Sigmoid colon (tissue), 7 donors: ENCODE measurements at places on chromosomes 3 and 15.
A peak's percentile ranks its signal among the peaks of the same experiment; 100 is the strongest.

GRCh38 chr15:100211855-100212850, 129.6 kb downstream of the ADAMTS17 start:
- no peaks in the 10 kb centered on the region for H3K27me3 ChIP-seq
- DNase-seq, result no peak
- no peak overlapping the region for H3K4me3 ChIP-seq
- H3K4me1 ChIP-seq, result peaks cover 24% of the 10 kb centered on the region
- H3K36me3 ChIP-seq, result no peaks in the 10 kb centered on the region
- no peak overlapping the region for H3K27ac ChIP-seq

GRCh38 chr15:44468709-44469385, 41.4 kb downstream of the CTDSPL2 start:
- H3K4me1 ChIP-seq, result no peaks in the 10 kb centered on the region
- no peaks in the 10 kb centered on the region for H3K27me3 ChIP-seq

DNA sequence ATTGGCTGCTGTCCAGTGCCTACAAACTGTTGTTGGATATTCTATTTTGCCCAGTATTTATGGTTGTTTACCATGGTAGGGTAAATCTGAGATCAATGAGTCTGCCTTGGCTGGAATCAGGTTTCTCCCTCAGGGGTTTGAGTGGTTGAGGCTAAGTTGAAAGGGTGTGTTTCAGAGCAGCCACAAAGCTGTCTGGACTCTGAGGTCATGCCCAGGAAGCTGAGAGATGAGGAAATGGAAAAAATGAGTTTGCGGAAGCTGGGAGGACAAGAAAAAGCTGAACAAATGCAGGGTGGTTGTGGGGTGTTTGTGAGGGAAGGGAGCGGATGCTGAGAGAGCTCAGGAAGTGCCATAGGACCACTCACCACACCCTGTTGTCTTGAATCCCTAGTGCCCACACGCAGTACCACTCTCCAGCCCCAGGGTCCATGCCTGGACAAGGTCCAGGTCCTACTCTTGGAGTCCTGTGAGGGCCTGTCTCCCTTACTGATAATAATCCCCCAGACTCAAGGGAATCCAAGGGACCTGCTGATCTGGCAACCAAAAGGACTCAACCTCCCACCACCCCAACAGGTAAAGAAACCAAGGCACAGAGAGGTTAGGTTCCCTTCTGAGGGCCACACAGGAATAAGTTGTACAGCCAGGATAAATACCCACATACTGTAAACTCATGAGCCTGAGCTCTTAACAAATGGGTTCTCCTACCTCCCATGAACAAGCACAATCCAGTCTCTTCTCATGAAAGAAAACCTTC, 81.6 kb downstream of the PPCDC start:
- no peak overlapping the region for H3K4me3 ChIP-seq
- H3K36me3 ChIP-seq, result no peaks in the 10 kb centered on the region
- no peak overlapping the region for H3K27ac ChIP-seq

DNA sequence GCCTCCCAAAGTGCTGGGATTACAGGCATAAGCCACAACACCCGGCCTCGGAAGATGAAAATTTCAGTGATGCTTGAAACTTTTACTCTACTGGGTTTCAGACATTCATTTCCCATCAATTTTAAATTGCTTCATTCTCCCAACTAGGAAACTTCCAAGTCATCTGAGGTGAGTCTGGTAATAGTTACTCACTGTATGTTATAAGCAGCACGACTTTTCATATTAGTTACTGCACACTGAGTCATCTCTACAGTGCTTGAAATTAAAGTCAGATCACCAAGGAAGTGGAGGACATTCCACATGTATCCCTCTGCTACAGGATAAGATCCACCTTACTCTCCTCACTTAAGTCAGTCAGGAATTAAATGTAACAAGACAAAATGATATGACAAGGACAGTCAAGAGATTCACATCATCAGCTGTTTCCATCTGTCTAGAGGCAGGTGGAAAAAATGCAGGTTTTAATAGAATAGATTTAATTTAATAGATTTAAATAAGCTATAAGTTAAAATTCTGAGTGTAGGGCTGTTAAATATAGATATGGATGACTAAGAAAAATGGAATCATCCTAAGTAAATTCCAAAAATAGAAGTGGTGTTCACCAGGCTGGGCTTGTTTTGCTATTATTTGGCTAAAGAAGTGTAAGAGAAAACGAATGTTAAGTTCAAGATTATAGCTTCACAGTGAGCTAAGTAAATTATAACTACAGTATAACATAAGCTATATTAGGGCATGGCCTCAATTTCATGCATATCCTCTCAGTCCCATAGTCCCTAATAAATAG, 104.4 kb downstream of the TMCO5A start:
- no peak overlapping the region for H3K27ac ChIP-seq
- no peaks in the 10 kb centered on the region for H3K4me1 ChIP-seq
- no peaks in the 10 kb centered on the region for H3K27me3 ChIP-seq
- DNase-seq, result no peak
- H3K4me3 ChIP-seq, result no peak overlapping the region
- no peaks in the 10 kb centered on the region for H3K36me3 ChIP-seq

GRCh38 chr15:59153466-59153865, 48.5 kb downstream of the CCNB2 start:
- no peak overlapping the region for H3K4me3 ChIP-seq
- no peak for DNase-seq
- H3K27ac ChIP-seq, result no peak overlapping the region

DNA sequence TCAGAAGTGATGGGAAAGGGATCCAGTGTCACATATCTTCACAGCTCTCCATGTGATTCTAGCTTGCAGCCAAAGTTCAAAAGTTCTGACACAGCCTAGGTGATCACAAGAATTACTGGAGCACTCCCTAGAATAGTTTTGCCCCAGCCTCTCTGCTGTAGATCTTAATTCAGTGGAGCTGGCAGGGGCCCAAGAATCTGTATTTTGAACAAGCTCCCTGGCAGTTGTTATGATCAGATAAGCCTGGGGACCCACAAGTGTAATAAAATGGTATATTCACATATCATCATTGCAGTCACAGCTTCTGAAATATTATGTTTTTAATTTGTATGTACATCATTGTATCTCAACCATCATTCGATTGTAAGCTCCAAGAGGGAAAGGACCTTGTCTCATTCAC, 62.3 kb downstream of the NOX5 start:
- H3K4me1 ChIP-seq, result peaks cover 16% of the 10 kb centered on the region
- H3K4me3 ChIP-seq, result no peak overlapping the region
- H3K27me3 ChIP-seq, result peaks cover 2% of the 10 kb centered on the region
- no peaks in the 10 kb centered on the region for H3K36me3 ChIP-seq

DNA sequence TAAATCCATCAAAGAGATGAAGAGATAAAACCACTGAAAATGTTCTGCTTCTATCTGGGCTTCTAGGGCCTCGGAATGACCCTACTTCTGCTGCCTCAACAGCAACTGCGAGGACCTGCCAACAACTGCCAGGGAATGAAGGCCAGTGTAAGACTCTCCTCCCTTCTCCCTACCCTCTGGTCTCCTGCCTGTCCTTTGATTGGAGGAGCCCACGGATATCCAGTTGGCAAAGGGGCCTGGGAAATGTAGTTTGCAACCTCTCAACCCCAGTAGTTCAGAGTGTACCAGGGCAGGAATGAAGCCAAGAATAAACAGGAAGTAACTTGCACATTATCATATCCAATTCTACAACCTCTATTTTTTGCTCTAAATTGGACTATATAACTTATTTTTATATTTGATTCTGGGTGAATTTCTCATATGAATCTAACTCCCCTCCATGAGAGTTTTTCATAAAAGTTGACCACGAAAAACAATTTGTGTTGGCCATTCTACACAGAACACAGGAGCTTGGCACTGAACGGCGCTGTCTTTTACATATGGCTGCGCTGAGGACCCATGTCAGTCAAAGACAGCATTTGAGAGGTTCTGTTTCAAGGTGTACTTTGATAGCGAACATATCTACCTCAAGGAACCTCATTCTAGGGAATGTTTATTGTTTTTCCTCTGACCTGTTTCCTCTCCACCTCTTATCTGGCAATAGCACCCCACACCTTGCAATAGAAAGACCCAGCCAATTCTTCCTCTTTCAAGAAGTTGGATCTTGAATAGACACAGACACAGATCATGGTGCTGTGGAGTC, 91.1 kb upstream of the RNF7 start:
- DNase-seq, result no peak
- H3K4me1 ChIP-seq, result peaks cover 59% of the 10 kb centered on the region
- H3K4me3 ChIP-seq, result no peak overlapping the region
- H3K36me3 ChIP-seq, result no peaks in the 10 kb centered on the region
- peak overlapping the region; percentile 78 for H3K27ac ChIP-seq

- no peaks in the 10 kb centered on the region for H3K27me3 ChIP-seq
- H3K4me3 ChIP-seq, result no peak overlapping the region
- no peak for DNase-seq
These were observed 8.3 kb downstream of the ROBO2 start for GRCh38 chr3:77048186-77048585.

DNA sequence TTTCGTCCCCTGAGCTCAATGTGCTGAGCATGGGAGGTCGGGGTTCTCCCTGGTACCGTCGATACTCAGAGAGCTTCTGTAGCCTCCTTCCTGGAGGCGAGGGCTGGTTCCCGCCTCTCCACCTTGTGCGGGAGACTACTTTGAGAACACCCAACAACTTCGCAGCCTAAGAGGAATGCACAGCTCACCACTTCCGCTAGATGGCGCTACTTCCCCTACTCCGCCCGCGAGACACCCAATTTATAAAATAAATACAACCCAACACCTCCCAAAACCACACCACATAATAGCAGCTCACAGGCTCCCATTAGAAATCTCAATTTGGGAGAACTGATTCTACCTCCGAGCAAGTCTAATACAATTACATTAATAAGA, 1.2 kb downstream of the RGMA start:
- H3K4me3 ChIP-seq, result peak overlapping the region; percentile 54
- H3K27ac ChIP-seq, result peak overlapping the region; percentile 86
- peak; percentile 92 for DNase-seq
- H3K36me3 ChIP-seq, result no peaks in the 10 kb centered on the region
- peaks cover 39% of the 10 kb centered on the region for H3K4me1 ChIP-seq
- peaks cover 5% of the 10 kb centered on the region for H3K27me3 ChIP-seq

GRCh38 chr3:54056521-54056920, 65.8 kb upstream of the CACNA2D3 start:
- H3K27me3 ChIP-seq, result no peaks in the 10 kb centered on the region
- H3K4me3 ChIP-seq, result no peak overlapping the region
- H3K27ac ChIP-seq, result no peak overlapping the region
- no peaks in the 10 kb centered on the region for H3K36me3 ChIP-seq

- H3K27me3 ChIP-seq, result no peaks in the 10 kb centered on the region
- no peak for DNase-seq
- H3K36me3 ChIP-seq, result no peaks in the 10 kb centered on the region
- H3K4me3 ChIP-seq, result no peak overlapping the region
These were observed 17.4 kb upstream of the RBMS3 start for GRCh38 chr3:29263476-29263875.

GRCh38 chr3:100412912-100413590, 11.7 kb downstream of the LNP1 start:
- no peak for DNase-seq
- no peaks in the 10 kb centered on the region for H3K4me1 ChIP-seq
- no peak overlapping the region for H3K4me3 ChIP-seq
- no peaks in the 10 kb centered on the region for H3K27me3 ChIP-seq
- H3K36me3 ChIP-seq, result no peaks in the 10 kb centered on the region

DNA sequence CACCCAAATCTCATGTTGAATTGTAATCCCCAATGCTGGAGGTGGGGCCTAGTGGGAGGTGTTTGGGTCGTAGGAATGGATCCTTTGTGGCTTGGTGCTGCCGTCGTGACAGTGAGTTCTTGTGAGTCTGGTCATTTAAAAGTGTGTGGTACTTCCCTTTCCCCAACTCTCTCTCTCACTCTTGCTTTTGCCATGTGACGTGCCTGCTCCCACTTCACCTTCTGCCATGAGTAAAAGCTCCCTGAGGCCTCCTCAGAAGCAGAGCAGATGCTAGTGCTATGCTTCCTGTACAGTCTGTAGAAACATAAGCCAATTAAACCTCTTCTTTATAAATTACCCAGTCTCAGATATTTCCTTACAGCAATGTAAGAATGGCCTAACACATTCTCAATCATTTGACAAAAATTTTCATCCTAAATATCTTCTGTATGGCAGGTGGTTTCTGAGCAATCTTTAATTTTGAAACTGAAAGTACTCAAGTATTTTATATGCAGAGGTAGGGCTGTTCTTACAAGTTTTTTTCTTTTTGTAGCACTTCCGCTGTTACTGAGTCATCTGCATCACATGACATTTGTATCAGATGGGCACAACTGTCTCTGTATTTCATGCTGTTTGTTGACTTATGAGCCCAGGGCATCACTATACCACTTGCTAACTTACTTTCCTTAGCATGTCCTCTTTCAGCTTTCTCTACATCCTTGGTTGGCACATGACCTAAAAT, 8.8 kb downstream of the RPL39L start:
- no peaks in the 10 kb centered on the region for H3K4me1 ChIP-seq
- H3K36me3 ChIP-seq, result no peaks in the 10 kb centered on the region
- DNase-seq, result no peak

DNA sequence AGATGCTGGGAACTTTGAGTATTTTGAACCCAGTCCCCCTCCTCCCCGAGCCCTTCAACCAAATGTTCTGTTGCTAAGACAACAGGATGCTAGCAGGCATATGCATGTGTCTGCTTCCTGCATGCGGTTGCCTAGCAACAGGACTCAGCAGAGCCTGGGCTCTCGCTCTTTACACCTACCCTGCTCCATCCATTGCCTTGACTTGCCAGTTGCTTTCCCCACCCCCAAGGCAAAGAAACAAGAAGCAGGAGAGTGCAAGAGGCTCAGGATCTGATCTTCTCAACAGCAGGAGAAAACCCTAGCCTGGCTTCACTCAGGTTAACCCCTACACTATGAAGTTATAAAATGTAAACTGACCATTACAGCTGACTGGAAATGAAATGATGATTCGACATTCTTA, 393.0 kb downstream of the IGSF11 start:
- no peak for DNase-seq
- no peaks in the 10 kb centered on the region for H3K36me3 ChIP-seq
- no peak overlapping the region for H3K4me3 ChIP-seq
- no peak overlapping the region for H3K27ac ChIP-seq
- no peaks in the 10 kb centered on the region for H3K4me1 ChIP-seq

DNA sequence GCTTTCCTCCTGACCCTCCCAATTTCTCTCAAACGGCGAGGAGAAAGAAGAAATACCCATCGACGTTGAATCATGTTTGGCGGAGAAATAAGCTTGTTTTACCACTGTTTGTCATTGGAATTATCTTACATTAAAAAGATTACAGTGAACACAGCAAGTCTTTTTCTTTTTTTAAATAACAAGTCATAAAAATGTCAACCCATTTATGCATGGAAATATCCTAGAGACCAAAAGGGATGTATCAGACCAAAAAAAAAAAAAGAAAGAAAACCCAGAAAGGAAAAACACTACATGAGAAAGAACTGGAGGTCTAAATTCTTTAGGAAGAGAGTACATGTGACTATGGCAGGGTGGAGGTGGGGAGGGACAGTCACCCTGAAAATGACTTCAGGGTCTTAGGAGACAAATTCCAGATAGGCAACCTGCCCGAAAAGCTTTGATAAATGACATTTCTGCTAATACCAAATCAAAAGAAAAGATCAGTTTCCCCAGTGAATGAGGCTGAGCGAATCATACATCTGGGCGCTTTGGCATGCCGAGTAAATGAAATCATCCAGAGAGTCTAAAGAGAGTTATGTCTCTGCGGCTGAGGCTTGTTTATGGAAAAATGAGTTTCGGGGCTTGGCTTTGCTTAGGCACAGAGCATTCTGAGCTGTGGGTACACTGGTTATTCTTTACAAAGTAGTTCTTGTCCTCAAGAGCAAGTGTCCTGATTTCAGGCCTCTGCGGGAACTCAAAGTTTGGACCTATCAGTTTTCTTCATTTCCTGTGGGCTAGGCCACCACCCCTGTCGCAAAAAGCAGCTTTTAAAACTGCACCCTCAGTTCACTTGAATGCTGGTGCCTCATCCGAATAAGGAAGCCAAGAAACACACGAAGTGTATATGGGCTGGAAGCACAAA, 110.1 kb upstream of the TGFBR2 start:
- DNase-seq, result peak; percentile 92
- no peaks in the 10 kb centered on the region for H3K27me3 ChIP-seq
- H3K4me3 ChIP-seq, result no peak overlapping the region
- H3K4me1 ChIP-seq, result peaks cover 78% of the 10 kb centered on the region
- peak overlapping the region; percentile 93 for H3K27ac ChIP-seq
